ENCODE measurements at places on chromosomes 2 and 18.

DNA sequence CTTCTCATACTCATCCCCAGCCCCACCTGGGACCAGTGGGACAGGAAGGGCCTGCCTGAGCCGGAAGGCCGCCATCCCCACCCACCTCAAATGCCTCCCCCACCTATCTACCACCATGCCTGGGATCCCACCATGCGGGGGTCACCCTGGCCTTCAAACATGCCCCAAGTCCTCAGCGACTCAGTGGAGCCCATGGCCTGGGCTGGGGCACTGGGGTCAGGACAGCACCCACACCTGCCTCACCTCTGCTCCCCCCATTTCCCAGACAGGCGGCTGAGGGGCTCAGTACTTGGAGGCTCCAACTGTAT lies 7.6 kb downstream of the INHBB start:
- DNase-seq = no peak

DNA sequence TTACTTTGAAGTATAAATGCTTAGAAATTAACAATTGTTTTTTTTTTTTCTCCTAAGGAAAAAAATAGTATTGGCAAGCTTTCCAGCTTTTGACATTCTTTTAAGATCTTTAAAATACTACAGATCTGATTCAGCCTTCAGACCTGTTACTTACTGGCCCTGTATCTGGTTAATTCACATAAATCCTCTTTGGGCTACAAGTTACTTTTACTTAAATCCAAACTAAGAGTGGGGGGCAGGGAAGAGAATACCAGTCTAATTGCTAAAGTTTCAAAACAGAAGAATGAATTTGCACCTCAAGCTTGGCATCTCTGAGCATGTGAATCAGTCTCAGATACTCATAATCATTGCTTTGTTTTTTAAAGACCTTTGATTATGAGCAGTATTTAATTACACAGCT lies 386.3 kb downstream of the PARD3B start:
- no peak for DNase-seq

DNA sequence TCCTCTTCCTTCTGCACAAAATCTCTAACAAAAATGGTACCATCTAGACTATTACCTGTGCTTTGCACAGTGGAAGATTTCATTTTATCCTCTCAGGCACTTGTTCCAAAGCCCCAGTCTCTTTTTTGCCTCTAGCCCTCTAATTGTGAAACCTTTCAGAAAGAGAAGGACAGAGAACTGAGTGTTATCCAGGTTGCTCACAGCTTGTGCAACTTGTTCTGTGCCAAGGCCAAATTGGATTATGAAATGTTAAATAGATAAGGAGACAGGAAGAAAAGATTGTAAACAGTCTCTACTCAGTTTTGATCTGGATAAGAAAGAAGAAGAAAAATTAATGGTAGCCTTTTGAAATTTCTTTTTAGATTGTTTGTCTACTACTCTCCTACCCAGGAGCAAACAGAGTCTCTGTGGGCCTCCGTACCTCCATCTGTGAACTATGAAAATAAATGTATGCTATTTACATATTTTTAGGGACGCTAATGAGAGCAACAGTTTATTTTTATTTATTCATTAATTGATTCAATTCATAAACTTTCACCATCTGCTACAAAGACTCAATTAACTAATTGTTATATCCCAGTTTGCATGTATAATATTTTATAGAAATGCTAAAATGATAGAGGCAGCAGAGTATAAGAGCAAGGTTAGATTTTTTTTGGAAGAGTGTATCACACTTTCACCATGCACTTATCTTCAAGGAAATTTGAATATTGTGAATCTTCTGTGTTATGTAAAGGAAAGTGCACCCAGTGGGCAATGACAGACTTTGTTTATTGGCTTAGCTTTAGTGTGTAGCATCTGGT lies 339.0 kb upstream of the ETAA1 start:
- no peak for DNase-seq

GRCh38 chr2:28607730-28608499 lies 112.1 kb downstream of the PLB1 start:
- no peak for DNase-seq

- DNase-seq = no peak
These were observed 45.4 kb upstream of the DLX2 start for GRCh38 chr2:172147944-172148650.

DNA sequence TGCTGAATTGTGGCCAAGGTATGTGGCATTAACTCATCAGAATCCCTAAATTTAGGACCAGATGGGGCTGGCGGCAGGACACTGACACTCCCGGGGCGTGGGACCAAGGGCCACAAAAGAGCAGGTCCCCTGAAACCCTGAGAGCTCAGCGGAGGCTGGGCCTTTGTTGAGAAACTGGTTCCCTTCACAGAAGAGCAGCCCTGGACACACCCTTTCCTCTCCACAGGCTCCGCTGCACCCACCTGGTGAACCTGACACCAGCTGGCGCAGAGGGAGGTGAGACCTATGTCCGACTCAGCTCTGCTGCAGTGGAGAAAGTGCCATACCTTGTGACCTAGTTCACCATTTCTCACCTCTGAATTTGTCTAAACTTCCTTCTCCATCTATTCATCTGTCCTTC lies 119.5 kb downstream of the RTP5 start:
- no peak for DNase-seq

GRCh38 chr2:202780514-202781021 lies 91.0 kb downstream of the ICA1L start:
- DNase-seq = no peak

DNA sequence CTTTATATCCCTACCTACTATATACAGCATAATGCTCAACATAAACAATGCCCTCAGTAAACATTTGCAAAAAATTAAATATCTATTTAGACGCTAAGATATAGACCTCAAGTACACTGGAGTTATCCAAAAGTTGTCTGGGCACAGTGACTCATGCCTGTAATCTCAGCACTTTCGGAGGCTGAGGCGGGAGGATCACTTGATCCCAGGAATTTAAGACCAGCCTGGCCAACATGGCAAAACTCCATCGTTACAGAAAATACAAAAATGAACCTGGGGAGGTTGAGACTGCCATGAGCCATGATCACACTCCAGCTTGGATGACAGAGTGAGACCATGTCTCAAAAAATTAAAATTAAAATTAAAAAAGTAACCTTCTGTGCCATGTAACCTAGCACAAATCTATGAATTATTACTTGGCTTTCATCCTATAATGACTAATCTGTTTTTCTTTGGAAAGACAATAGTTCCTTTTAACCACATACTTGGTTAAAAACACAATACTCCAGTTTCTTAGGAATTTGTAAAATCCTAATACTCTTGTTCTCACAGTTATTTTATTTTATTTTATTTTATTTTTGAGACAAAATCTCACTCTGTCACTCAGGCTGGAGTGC lies 6.7 kb upstream of the TNFAIP6 start:
- no peak for DNase-seq

GRCh38 chr2:236776695-236777251 lies 207.1 kb downstream of the ACKR3 start:
- no peak for DNase-seq

- no peak for DNase-seq
These were observed 100.7 kb downstream of the ANKRD44 start for GRCh38 chr2:197209742-197210408.

DNA sequence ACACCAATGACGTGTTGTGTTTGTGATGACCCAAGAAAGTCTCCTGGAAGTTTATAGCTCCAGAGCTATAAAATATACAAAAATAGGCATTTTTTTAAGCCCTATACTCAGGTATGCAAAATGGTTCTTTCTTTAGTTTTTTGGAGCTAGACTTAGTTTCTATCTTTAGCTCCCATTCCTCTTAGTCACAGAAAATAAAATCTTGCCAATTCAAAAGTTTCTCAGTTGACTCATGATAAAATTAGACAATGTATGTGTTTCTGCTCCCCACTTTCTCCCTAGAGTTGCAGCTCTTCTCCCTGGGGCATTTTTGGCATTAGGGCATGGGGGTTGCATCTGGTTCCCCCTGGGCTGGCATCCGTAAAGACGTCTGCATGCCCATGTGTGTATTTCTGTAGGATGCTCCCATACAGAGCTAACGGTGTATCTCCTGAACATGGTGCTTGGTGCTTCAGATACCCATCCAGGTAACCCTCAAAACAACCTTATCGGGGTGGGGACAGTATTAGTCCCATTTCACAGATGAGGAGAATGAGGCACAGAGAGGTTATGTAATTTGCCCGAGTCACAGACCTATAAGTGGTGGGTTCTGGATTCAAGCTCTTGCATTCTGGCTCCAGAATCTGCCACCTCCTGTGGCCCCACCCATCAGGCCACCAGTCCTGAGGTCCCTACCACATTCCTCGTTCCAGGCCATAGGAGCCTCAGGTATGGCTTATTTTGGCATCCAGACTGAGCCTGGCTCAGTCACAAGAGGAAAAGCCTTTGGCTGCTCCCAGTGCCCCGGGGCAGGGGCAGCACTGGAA lies 43.1 kb upstream of the ASAP2 start:
- no peak for DNase-seq

DNA sequence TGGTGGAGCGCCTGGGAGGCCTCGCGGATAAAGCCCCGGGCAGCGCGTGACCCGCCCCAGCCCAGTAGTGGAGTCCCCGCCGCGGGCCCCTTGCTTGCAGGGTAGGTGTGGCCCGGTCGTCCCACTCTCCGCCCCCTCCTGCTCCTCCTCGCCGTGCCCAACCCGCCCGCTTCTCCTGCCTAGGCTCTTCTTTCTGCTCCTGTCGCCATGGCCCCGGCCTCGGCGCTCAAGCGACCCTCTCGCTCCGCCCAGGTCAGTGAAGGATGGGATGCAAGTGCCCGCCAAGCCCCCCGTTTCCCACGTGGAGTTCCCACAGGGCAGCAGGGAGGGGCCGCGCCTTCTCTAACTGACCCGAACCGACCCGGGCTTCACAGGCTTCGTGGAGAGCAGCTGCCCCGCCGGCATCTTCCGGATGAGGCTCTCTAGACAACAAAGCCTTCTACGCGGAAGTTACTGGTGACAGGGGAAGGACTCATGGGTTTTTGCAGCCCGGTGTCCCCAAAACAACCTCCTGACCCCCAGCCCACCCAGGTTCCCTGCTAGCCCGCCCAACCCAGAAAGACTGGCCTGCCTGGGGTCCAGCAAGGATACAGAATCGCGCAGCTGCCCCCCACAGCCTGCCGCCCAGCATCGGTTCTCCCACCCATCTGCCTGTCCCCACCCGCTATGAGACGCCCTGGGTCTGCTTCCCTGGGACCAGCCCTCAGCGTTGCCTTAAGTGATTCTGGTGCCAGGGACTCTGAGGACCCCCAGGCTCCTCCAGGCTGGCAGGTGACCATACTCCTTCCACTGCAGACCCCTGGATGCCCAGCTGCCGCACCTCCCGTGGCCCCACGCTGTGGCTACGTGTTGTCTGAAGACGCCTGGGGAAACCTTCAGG lies 32.8 kb downstream of the TTC32 start:
- no peak for DNase-seq

DNA sequence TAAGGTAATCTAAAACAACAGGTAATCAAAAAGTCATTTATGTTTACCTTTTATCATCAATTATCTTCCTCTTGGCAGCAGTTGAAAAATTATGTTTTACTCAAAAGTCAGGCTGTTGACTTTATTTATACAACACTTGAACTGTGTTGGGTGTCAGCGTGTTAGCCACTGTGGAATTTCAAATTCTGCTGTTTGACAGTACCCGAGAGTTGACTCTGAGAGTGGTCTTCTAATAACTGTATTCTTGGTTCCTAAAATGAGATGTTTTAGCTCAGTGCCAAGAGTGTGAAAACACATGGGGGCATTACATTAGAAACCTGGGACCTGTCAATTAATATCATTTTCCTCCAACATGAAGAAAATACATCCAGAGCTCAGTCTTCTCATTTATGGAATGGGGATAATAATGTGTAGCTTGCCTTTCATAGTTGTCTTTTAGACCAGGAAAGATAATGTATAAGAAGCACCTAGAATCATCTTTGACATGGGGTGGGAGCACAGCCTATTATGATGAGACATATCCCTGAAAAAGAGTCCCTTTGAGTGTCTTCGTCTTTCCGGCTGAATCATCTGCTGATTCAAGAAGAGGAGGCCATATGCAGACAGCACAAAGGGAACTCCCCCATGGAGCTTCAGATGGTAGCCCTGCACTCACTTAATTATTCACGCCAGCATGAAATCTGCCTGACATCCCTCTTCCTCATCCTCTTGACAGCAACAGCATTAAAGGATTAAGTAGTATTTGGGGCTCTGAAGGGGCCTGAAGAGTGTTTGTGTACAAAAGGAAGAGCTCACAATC lies 89.1 kb downstream of the AFF3 start:
- DNase-seq = no peak

DNA sequence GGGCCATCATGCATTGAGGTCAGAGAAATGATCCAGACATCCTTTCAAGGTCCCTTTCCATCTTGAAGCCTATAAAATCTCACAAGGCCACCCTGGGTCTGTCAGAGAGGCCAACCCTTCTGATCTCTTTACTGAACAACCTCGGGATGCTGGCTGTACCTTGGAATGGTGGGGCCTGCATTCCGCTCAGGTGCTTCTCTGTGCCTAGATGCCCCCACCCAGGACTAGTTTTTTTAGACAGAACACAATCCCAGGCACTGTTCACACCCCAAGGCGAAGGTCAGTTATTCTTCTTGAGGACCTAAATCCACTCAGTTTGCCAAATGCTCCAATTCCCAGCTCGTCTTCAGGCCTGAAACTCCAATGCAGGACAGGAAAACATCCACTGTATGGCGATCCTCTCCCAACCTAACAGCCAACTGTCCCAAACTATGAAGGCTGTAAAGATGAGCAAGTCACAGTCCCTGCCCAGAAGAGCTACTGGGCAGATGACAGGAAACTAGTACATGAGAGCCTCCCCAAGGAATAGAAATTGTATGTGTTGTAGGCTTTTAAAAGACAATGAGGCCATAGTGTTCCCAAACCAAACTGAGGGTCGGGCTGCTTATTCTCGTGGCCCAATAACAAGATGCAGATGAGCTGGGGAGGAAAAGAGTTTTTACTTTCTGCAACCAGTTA lies 154.4 kb upstream of the ACAA2 start:
- DNase-seq = no peak

DNA sequence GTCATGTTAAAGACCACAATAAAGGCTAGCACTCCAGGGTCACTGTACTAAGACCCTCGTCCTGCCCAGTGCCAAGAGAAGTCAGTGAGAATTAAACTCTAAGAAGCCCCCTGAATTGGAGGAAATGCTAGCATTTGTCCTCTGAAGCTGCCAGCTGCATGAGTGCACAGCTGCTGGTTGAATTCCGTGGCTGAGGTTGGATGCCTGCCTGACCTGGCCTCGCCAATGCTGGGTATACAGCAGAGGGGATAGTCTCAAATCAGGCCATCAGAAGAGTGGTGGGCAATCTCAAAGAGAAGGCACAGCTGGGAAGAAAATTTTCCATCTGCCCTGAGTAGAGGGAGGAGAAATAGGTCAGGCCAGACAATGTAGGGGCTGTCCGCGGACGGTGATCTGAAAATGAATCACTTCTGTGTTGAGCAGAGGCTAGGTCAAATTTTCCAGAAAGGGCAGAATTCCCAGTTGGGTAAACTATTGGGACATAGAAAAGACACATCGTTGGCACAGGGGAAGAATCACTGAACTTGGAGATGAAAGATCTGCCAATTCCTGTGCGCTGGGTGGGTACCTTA lies 110.5 kb upstream of the AGAP1 start:
- no peak for DNase-seq

DNA sequence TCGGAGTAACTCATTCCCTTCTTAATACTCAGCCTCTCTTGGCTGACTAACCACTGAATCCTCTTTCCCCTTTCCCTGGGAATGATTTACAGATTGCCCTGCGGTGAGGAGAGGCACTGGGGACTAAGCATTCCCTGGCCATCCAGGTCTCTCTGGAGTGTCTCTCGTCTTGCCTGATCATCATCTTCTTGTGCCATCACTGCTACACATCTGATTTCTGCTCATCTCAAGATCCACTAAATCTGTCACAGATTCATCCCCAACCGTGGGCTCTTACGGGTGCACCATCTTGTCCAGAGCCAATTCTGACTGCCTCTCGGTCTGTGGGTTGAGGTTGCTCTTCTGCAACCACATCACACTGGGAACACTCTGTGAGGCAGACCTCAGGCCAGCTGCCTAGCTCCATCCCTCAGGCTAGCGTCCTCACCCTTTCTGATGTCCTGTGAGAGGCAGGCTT lies 12.0 kb downstream of the SFTPB start:
- no peak for DNase-seq

Data from AML-193 (cell line).